ENCODE measurements at places on chromosomes 12 and 14. TPM values are rescaled to one million over a fixed set of nuclear protein-coding genes. Genes with fewer than 3 reads are reported as not detected.

Gene KLRB1
- 0.19 TPM for total RNA-seq

- no peak for DNase-seq
- no peaks in the 10 kb centered on the region for H3K36me3 ChIP-seq
- H3K4me3 ChIP-seq = no peak overlapping the region
Observed at GRCh38 chr12:62273724-62274380, 13.6 kb downstream of the USP15 start.

Gene EP400
- total RNA-seq = 15.3 TPM

DNA sequence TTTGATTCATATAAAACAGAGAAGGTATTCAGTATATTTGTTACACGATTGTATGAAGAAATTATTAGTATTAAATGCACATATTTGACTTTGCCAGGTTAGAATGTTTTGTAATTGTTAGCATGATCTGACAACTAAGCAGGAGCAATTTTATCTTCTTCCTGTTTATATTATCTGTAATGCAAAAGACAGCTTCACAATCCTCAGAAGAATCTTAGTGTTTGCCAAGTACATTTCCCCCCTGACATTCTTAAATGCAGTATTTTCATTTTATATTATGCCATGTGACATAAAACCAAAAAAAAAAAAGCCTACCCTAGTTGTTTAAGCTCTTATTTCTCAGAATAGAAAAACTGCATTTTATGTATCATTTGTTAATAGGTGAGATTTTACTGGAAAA, 469.4 kb downstream of the FOXG1 start:
- H3K27me3 ChIP-seq = no peaks in the 10 kb centered on the region
- H3K36me3 ChIP-seq = no peaks in the 10 kb centered on the region

Gene TPI1
- 753 TPM for total RNA-seq

Gene SOAT2
- not detected for total RNA-seq

- peaks cover 47% of the 10 kb centered on the region for H3K4me1 ChIP-seq
- H3K27ac ChIP-seq = peak overlapping the region; percentile 92
- DNase-seq = peak; percentile 76
- H3K27me3 ChIP-seq = no peaks in the 10 kb centered on the region
- peak overlapping the region; percentile 87 for H3K4me3 ChIP-seq
- peaks cover 32% of the 10 kb centered on the region for H3K36me3 ChIP-seq
Observed at GRCh38 chr14:22837114-22837749, 847 bp downstream of the MMP14 start.

- H3K4me3 ChIP-seq = no peak overlapping the region
- no peak overlapping the region for H3K27ac ChIP-seq
- DNase-seq = no peak
- H3K27me3 ChIP-seq = peaks cover 49% of the 10 kb centered on the region
- H3K4me1 ChIP-seq = peaks cover 2% of the 10 kb centered on the region
Observed at GRCh38 chr12:132210223-132211055, 66.2 kb downstream of the NOC4L start.
